GM13977 (cell line): ENCODE measurements at places on chromosomes 3 and 15.
A peak's percentile ranks its signal among the peaks of the same experiment; 100 is the strongest.

DNA sequence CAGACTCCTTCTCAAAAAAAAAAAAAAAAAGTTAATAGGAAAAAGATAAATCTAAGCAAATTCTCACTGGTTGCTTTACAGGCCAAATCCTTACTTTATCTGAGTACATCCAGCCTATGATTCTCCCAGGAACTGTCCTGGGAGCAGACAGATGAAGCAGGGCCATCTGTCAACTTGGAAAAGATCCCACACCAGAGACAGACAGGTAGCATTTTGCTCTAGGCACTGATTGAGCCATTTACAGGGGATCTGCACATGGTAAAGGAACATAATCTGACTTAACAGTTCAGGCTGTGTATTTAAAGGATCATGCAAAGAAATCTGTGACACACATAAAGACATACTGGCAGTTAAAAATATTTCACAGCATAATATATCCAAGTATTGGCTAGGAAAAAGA is 1006.5 kb downstream of the TBL1XR1 start:
- no peak for DNase-seq

DNA sequence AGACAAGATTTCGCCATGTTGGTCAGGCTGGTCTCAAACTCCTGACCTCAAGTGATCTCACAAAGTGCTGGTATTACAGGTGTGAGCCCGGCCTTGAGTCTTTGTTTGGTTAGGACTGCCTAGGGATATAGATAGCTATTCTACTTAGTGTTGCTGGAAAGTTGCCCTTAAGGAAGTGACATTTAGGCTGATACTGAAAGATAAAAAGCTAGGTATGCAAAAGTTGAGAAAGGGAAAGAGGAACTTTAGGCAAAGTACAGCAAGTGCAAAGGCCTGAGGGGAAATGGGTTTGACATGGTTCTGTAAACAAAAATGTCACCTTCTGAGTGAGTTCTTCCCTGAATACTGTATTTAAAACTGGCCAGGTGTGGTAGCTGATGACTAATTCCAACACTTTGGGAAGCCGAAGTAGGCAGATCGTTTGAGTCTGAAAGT is 111.5 kb downstream of the ZNF609 start:
- DNase-seq, result peak; percentile 31

- DNase-seq, result no peak
These were observed 62.0 kb downstream of the ZNF148 start for GRCh38 chr3:125313060-125313635.

DNA sequence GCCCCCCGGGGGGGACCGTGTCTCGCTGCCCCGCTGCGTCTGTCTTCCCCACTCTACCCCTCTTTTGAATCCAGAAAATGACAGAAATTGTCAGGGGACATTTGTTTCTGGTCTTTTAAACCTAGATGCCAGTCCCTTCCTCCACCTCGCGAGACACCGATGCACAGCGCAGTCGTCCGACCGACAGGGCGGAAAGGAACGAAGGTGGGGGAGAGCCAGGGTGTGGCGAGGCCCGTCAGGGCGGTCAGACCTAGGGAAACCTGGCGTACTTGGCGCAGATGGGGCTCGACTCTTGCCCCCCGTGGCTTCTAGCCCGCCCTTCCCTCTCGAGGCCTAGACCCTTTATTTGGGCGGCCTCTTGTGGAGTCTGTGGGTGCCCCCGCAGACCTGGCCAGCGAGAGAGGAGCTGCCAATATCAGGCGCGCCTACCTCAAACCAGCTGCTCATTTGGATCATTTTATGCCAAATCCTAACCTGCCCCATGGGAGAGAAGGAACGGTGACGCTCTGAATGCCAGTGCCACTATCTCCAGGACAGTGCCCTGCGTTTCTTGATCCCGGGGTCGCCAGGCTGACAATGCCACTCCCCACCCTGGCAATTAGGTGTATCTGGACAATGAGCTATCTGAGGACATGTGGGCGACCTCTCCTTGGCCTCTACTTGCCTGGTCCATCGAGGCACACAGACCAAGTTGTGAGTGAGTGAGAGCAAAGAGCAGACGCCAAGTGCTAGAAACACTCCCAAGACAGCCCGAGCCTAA is 500 bp upstream of the RAB6B start:
- DNase-seq, result no peak

DNA sequence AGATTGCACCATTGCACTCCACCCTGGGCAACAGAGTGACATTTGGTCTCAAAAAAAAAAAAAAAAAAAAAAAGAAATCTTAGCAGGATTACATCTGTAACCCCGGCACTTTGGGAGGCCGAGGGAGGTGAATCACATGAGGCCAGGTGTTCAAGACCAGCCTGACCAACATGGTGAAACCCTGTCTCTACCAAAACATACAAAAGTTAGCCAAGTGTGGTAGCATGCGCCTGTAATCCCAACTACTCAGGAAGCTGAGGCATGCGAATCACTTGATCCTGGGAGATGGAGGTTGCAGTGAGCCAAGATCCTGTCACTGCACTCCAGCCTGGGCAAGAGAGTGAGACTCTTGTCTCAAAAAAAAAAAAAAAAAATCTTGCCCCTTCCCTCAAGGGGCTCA is 40.4 kb downstream of the LIPC start:
- no peak for DNase-seq

DNA sequence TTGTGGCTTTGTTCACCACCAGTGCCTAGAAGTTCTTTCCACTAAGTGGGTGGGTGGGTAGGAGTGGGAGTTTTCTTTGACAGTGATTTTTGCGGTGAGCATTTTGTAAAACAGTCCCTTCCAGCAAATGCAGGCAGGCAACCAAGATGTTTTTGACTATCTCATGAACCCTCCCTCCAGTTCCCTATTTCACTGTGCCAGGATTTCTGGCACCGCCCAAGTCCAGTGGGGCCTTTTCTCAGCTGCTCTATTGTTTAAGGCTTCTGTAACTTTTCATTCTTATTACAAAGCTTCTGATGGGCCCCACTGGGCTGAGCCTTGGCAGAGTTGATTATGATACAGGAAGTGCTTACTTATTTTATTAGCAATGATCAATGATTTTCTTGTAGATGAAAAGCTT is 236.0 kb downstream of the EDEM1 start:
- DNase-seq, result no peak

DNA sequence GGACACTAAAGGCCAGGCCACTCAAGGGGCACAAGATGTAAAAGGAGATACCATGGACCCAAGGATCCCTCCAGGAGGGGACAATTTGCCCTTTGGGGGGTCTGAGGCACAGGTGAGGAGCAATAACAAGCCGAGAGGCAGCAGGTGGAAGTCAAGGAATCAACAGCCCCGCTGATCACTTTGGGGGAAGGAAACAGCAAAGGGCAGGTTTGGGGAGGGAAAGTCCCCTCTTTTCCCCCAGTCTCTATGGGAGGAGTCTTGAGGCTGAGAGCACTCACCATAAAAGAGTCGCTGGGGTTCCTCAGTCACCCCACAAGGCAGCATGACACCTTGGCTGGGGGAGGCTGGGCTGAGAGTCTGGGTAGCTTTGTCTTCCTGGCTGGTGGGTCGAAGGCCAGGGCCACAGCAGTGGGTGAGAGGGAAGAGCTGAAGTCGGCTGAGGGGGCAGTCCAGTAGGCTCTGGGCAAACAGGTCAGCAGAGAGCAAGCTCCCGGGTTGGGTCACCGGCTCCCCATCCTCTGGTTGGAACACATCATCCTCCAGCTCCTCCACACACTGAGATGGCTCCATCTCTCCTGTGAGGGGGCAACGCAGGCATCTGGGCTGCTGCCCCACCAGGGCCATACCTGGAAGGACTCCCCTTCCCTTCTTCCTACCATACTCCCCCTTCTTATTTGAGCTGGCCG is 3.0 kb downstream of the BMF start:
- DNase-seq, result peak; percentile 80

- no peak for DNase-seq
These were observed 25.0 kb downstream of the TGFBR2 start for GRCh38 chr3:30631243-30631904.

DNA sequence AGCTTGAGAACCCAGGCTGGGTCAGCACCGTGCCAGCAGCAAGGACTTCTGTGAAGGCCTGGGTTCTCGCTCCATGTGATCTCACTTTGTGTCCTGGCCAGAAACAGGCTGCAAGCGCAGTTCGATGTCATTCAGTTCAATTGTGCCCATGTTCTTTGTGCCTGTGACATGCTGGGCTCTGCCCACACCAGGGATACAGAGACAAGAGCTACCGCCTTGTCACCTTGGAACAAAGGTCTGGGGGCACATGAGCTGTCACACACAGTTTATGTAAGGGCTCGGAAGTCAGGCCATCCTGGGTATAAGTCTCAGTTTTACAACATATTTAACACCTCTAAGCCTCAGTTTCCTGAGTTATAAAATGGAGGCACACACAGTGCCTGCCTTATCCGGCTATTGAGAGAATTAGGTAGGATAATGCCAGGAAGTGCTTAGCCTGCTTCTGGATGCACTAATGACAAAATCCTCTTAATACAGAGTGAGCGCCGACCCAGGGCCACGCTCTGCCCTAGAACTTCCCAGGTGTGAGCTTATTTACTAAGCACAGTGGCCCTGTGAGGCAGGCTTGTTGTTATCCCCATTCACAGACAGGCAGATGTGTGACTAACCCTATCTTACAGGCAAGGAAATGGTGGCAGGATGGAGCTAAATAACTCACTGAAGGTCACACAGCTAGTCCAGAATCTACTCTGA is 50.4 kb upstream of the LIMD1 start:
- DNase-seq, result no peak

- DNase-seq, result peak; percentile 42
These were observed 427 bp downstream of the MBD4 start for GRCh38 chr3:129439226-129439816.

DNA sequence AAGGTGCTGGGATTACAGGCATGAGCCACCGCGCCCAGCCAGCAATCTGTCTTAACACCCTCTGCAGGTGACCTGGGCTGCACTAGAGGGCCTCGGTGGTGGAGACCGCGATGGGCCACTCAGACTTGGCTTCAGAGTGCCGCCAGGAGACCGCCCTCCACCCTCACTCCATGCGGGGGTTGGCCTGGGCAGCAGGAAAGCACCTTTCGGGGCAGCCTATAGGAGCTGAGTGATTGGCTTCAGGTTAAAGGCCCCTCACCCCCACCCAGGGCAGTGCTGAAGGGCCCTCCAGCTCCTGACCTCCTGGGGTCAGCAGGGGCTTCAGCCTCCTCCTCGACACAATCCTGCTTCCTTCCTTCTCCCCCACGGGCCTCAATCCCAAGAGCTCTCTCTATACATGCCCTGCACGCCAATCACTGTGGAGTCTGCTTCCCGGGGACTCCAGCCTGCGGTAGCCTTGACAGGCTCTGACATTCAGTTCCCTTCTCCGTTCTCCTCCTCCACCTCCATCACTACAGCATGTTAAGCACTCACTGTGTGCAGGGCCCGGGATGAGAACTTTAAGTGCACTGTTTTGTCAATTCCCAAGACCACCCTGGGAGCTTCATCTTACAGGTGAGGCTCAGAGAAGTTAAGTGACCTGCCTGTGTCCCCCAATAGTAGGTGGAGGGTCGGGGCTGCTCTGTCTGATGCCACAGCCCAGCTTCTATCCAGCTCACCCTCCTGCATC is 225.3 kb downstream of the XXYLT1 start:
- no peak for DNase-seq

- no peak for DNase-seq
These were observed 245.7 kb downstream of the FHIT start for GRCh38 chr3:61005591-61005990.
